ENCODE measurements at places on chromosomes 16 and 17. TPM values are rescaled to one million over a fixed set of nuclear protein-coding genes. Genes with fewer than 3 reads are reported as not detected.

GRCh38 chr17:17172001-17172939 lies 33.9 kb downstream of the PLD6 start:
- no peak for DNase-seq

GRCh38 chr16:27199235-27199586 lies 4.1 kb upstream of the KDM8 start:
- no peak for DNase-seq

- DNase-seq: no peak
Observed at GRCh38 chr16:1645914-1646525, 32.1 kb upstream of the JPT2 start.

FGF11 gene
- 0.42 TPM for total RNA-seq

DNA sequence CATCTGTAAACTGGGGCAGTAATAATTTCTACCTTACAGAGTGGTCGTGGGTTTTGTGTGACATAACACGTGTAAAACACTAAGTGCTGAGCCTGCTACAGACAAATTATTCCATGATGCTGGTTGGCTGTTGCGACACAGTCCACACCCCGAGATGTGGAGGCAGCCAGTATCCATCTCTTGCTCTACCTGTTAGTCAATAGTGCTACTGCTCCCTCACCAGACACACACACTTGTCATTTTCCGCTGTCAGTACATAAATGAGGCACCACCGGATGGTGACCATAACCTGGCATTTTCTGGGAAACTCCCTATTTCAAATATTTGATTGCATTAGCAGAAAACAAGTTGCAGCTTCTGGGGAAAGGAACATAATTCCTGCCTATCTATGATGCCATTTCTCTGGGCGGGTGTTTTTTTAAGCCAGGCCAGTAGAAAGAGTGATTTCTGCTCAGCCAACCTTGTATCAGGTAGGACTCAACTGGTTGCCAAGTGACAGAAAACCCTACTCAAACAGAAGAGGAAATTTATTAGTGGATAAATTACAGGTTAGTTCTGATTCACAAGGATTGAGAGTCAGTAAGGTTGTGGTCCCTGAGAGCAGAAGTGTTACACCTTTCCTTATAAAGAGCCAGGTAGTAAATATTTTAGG lies 24.1 kb downstream of the DNAJA2 start:
- DNase-seq: no peak

- no peak for DNase-seq
Observed at GRCh38 chr16:73036074-73036826, 11.7 kb downstream of the ZFHX3 start.

NETO2 gene
- total RNA-seq: 29.6 TPM
